ENCODE measurements at places on chromosomes 5 and 9. TPM values are rescaled to one million over a fixed set of nuclear protein-coding genes. Genes with fewer than 3 reads are reported as not detected.

- no peak for DNase-seq
Measured at GRCh38 chr5:38450627-38451026, 105.8 kb downstream of the LIFR start.

DNA sequence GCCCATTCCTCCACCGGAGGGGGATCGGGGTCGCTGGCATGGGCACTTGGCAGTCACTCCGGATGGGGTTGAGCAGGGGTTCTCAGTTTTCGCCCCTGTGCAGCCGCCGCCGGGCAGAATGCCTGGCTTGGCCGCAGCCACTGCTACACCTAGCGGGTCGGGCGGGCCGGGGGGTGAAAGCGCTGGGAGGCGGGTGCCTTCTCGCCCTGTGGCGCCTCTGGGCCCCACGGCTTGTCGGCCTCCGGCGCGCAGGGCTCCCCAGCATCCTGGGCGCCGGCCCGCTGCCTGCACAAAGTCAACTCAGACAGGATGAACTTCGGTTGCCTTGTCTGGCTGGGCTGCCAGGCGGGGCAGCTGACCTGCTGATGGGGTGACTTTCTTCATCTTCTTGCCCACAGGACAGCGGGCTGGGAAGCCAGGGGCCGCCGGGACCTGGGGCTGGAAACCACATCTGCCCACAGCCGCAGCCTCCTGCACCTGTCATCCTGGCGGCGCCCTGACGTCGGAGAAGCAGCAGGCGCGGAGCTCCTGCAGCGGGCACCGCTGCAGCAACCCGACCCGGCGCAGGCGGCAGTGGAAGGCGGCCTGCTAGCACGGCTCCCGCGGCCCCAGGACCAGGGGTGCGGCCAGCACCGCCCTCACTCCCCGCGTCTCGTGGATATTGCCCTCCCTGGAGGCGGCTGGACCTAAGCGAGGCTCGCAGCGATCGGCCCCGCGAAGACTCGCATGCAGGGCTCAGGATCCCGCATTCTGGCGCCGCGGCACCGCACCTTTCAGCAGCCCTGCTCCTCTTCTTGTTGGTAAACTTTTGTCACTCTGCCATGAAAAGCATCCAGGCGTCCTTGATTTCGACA is 1.3 kb upstream of the ANKRD18A start:
- DNase-seq, result no peak

GRCh38 chr5:178371362-178372111 is 138.9 kb upstream of the PHYKPL start:
- no peak for DNase-seq

DNA sequence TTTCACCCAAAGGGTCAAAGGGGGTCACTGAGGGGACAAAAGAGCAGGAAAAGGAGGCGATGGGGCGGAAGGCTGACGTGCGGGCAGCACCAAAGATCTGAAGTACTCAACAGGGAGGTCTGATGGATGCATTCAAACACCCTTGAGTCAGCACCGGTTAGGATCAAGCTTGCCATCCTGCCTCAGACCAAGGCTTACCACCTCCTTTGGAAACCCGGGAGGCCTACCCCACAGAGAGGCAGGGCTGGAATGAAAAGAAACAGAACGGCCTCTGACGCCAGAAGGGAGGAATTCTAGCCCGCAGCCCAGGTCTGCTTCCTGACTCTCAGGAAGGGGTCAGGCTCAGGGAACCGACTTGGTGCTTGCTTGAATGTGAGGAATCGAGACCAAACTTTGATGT is 125.6 kb downstream of the PAPPA start:
- DNase-seq, result no peak

DNA sequence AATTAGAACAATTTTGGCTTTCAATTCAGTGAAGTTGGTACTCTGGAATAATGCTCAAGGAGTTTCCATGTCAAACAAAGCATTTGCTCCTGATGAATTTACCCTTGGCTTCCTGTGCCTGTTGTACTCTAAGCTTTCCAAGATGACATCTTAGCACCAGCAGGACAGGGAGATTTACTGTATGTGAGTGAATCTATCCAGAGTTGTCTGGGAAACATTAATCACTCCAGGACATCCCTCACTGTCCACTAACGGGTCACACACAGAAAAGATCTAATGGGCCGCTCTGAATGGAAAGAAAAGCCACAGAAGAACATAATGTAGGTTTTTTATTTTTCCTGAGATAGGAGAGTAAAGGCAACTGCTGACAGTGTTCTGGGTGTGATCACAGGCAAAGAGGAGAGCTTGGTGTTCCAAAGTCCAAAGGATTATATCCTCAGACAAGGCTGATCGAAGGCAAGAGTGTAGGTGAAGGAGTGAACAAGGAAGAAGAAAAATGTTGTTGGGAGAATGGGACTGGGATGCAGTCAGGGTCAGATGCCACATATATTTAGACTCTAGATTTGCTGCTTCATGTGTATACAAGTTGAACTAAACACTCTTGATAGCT is 167.7 kb upstream of the RPS23 start:
- DNase-seq, result no peak

MYORG gene
- total RNA-seq, result 3.5 TPM

- peak; percentile 7 for DNase-seq
Measured at GRCh38 chr5:170076211-170076610, 29.5 kb upstream of the FOXI1 start.

LEAP2 gene
- total RNA-seq, result 1.9 TPM

GRCh38 chr5:112914584-112914983 is 7.4 kb downstream of the REEP5 start:
- peak; percentile 50 for DNase-seq

DNA sequence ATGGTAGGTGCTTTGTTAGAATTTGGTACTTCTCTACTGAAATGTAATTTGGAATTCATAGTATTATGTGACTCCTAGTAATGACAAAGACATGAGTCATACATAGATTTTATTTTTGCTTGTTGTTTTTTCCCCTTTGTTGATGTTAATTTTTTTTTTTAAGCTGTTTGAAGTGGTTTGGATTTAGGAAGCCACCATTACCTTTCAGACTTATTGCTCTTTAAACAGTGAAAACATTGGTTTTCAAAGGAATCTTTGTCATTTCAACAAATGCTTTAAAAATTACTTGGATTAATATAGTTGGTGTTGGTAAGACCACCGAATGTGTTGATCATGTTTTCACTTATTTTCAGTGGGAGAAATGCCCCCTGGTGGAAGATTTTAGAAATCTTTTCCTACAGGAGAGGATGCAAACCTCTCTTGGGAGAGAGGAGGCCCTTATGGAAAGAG is 170.1 kb upstream of the PITX1 start:
- peak; percentile 28 for DNase-seq

S1PR3 gene
- total RNA-seq, result 6.3 TPM

AQP7 gene
- total RNA-seq, result 0.12 TPM

DNA sequence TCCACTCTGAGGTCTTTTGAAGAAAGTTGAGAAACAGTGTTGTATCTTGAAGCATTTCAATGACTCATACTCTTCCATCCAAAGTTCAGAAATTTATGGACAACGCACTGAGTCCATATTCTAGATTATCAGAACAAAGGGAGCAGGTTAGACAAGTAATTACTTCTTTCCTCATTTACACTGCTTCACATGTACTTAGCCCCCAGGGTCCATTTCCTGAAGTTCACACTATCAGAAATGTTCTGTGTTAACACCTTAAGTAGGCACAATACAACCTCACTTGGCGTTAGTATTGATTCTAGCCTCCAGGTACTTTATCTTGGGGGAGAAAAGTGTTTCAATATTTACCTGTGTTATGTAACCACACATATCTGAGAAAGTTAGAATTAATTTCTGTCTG is 487.9 kb upstream of the DMAC1 start:
- no peak for DNase-seq

DNA sequence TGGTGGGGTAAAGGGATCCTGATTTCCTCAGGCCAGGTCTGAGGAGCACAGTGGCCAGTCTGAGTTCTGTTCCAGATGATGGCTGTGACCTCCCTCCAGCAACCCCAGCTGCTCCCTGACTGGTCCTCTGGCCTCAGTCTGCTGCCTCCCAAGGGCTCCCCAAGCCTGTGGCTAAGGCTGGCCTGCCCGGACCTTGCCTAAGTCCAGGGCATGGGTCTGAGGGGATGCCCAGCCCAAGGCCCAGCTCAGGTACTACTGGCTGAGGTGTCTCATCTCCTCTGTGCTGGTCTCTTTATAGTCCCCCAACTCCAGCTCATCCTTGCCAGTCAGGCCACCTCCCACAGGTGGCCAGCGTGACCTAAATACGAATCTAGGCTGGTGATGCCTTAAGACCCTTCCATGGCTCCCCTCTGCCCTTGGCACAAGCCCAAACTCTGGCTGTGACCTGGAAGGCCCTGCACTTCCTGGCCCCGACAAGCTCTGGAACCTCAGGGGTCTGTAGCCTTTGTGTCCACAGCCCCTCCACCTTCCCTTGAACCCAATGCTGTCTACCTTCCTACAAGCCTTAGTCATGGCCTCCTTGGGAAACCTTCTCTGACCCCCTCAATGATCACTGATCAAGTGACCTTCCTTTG is 9.8 kb downstream of the KIF12 start:
- DNase-seq, result no peak

GTF2H2 gene
- 60.1 TPM for total RNA-seq

DNA sequence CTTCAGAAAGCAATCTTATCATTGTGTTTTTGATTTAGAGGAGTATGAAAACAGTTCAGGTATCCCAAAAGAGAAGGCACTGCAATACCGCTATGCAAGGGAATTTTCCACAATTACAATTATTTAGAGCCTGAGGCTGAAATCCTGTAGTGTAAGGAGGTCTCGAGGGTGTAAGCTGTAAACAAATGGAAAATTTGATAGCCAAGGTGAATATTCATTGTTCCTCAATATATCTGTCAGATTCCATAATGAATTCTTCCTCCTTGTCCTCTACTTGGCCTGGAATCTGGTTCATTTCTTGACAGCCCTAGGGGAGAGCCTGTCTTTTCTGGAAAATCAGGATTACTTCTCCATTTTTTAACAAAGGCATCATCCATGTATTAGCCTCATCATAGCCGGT is 63.1 kb upstream of the SMARCA2 start:
- DNase-seq, result no peak

- peak; percentile 61 for DNase-seq
Measured at GRCh38 chr9:88355166-88355565, 33.1 kb upstream of the SPIN1 start.
